ENCODE measurements at places on chromosomes 6 and 20.
A peak's percentile ranks its signal among the peaks of the same experiment; 100 is the strongest.

DNA sequence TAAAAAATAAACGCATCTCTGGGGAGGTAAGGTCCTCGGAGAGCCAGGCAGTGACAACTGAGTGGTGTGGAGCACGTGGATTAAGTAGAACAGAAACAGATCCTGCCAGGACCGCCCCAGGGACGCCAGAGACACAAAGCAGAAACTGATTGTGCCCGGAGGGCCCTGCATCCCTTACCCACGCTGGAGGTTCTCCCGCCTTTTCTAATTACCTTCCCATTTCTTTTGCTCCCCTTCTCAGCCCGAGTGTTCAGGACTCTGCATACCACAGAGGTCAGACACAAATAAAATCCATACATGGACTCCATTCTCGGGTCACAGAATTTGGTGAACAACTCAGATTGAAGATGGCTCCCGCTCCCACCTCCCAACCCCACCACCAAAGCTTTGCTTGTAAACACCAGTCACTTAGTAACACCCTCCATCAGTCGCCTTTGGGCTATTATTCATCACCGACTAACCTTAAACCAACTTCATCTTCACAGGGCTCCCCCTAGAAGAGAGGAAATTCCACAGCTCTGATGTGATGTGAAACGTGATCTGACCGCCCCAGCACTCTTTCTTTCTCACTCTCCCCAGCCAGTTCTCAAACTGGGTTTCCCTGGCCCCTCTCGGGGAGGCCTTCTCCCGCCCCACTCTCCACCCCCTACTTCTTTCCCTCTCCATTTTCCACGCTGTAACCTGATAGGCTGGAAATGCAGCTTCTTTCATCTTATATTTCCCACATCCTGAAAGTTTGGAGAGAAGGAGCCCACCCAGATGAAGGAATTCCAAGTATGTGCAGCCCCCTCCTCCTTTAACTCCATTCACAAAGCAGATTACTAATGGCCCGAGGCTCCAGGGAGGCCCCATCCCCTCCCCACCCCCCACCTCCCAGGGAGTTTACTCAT, 32.5 kb upstream of the PIM1 start:
- DNase-seq, result peak; percentile 30

DNA sequence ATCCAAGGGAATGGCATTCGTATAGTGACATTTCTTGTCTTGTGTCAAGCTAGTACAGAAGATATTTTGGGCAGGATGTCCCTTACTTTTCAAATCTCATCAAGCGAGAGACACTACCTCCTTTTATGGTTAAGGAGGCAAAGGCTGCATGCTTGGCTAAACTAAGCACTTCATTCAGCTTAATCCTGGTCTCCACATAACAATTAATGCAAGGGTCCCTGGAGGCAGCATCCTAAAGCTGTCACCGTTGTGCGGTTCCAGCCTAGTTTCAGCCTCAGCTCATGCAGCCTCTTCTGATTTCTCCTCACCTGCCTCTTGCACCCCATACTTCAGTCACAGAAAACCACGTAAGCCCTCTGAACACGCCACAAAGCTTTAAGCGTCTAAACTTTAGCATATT, 67.1 kb upstream of the SLC22A23 start:
- DNase-seq, result no peak

DNA sequence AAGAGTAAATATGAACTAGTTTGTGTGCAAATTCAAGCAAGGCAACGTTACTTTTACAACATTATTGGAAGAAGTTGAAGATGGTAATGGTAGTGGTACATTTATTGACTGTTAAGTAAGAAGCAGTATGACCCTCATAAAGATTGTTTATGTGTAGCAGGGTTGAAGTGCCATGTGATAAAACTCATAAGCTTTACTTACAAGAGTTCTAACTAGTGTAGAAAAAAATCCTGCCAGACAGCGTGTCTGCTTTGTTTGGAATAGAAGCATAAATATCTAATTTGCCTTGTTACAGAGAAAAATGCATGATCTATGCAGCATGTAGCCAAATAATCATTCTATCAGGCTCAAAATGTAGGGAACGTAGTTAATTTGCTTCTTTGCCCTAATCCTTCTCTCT, 450.8 kb upstream of the SOX4 start:
- no peak for DNase-seq

DNA sequence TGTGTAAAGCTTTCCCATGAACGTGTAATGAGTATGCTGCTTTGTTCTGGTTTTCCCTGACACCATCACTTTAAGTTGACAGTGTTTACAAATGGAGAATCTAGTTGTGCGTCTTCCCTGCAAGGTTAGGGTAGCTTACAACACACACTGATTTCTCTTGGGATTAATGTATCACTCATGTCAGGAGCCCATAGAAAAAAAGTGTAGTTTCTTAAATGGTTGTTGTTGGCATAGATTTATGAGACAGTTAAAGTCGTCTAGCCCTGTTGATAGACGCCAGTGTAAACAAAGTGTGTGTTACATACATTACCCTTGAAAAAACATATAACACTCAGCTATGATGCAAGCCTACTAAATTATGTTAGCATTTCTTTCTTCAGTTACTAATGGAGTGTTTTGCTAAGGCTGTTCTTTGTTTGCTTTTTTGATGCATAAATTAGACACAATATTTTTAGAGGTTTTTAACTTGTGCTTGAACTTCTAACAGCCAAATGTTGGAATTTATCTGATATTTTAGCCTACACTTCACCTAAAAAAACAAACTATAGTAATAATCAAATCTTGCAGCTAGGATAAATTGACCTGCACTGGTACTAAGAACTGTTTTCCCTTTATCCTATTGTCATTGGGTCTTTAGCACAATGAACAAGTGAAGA, 88.6 kb downstream of the RNF217 start:
- no peak for DNase-seq

GRCh38 chr6:103895136-103895535, 964.6 kb downstream of the HACE1 start:
- DNase-seq, result no peak

- no peak for DNase-seq
Observed at GRCh38 chr6:141552463-141552862, 580.3 kb upstream of the GJE1 start.
